ENCODE measurements at places on chromosomes 4 and X. TPM values are rescaled to one million over a fixed set of nuclear protein-coding genes. Genes with fewer than 3 reads are reported as not detected.

The RHOXF2 gene
- not detected for polyA plus RNA-seq

DNA sequence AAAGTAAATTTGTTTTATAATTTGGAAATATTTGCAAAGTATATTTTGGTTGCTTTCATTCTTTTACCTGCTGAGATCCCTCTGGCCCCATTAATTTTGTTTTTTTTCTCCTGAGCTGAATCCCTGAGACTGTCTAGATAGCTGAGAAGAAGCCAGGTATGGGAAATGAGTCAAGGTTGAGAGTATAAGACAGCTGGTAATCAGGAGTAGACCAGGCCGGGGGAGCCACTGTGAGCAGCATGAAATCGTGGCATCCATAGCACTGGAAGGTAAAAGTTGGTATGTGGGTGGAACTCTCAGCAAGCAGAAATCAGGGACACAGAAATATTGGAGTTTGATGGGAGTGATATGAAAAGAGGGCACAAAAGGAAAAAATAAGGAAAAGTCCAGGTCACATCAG is 164.5 kb downstream of the FHIP1A start:
- no peak for DNase-seq
- no peak overlapping the region for H3K4me3 ChIP-seq
- no peaks in the 10 kb centered on the region for H3K36me3 ChIP-seq
- no peaks in the 10 kb centered on the region for H3K4me1 ChIP-seq
- H3K27ac ChIP-seq: no peak overlapping the region

DNA sequence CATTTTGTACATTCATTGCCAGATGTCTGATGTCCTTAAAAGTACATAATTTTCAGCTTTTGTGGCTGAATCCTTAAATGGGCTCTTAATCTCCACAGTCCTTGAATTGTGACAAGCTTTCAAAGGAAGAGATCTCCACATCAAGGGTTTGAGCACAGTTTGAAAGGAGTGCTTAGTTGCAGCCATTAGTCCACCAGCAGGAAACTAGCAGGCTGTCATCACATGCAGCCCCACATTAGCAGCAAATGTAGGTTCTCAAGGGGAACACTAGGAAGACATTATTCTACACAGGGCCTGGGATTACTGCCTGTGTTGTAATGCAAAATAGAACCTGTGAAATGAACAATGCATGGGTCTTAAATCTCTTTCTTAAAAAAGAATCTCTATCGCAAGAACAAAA is 173.2 kb downstream of the CBLL2 start:
- no peaks in the 10 kb centered on the region for H3K27me3 ChIP-seq
- H3K27ac ChIP-seq: no peak overlapping the region
- no peaks in the 10 kb centered on the region for H3K4me1 ChIP-seq
- H3K36me3 ChIP-seq: no peaks in the 10 kb centered on the region

- no peaks in the 10 kb centered on the region for H3K4me1 ChIP-seq
- H3K27ac ChIP-seq: no peak overlapping the region
- no peak overlapping the region for H3K4me3 ChIP-seq
- DNase-seq: no peak
Measured at GRCh38 chr4:34676400-34676799, 1567.9 kb downstream of the ARAP2 start.

- H3K4me1 ChIP-seq: no peaks in the 10 kb centered on the region
- no peak overlapping the region for H3K27ac ChIP-seq
- no peak overlapping the region for H3K4me3 ChIP-seq
- peak; percentile 17 for DNase-seq
- H3K36me3 ChIP-seq: no peaks in the 10 kb centered on the region
- no peaks in the 10 kb centered on the region for H3K27me3 ChIP-seq
Measured at GRCh38 chr4:7427831-7428260, 6.9 kb downstream of the PSAPL1 start.

- no peaks in the 10 kb centered on the region for H3K27me3 ChIP-seq
- DNase-seq: no peak
- no peaks in the 10 kb centered on the region for H3K4me1 ChIP-seq
Measured at GRCh38 chrX:15911734-15912550, 57.3 kb upstream of the AP1S2 start.

GRCh38 chr4:3492741-3493719 is 29.9 kb downstream of the DOK7 start:
- no peak overlapping the region for H3K27ac ChIP-seq
- H3K4me3 ChIP-seq: no peak overlapping the region
- no peaks in the 10 kb centered on the region for H3K27me3 ChIP-seq
- H3K36me3 ChIP-seq: no peaks in the 10 kb centered on the region

All from SK-N-SH (cell line).